ENCODE measurements at places on chromosomes 3 and 15.
A peak's percentile ranks its signal among the peaks of the same experiment; 100 is the strongest.

GRCh38 chr15:69578252-69578651, 125.6 kb downstream of the RPLP1 start:
- no peak for DNase-seq

GRCh38 chr3:149085828-149086231, 503 bp downstream of the HLTF start:
- peak; percentile 73 for DNase-seq

DNA sequence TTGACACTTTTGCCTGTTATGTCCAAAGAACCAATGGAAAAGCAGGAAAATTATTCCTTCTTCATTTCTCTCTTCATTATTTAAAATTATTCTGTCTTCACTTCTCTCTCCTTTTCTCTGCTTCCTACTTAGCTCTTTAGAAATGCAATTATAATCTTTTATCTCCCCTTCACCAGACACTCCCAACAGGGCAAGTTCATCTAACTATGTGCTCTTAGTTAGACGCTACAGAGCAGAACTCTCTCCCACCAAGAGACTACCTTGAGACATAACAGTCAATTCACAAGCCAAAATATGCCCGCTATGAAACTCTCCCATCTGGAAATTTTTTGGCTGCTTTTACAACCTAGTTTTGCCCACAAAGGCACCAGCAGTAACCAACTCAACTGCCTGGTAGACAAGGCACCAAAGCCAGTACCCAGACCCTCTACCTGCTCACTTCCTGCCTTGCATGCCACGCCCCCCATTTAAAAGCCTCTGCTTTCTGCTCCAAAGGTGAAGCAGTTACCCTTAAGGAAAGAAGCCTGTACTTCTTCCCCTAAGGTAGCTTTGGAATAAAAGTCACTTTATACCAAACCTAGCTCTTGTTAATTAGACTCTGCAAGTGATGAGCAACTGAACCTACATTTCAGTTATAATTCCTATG, 28.1 kb downstream of the CCRL2 start:
- no peak for DNase-seq

- DNase-seq, result no peak
Observed at GRCh38 chr3:197737749-197738462, 1.2 kb upstream of the RUBCN start.

DNA sequence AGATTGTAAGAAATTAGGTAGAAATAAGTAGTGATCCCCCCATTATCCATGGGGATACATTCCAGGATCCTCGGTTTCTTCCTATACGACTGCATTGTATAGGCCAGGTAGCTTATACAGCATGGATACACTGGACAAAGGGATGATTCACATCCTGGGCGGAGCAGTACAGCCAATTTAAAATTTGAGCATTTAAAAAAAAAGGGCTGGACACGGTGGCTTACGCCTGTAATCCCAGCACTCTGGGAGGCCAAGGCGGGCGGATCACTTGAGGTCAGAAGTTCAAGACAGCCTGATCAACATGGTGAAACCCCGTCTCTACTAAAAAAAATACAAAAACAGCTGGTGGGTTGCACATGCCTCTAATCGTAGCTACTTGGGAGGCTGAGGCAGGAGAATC, 976 bp upstream of the ARGFX start:
- no peak for DNase-seq

GRCh38 chr15:78929536-78930264, 15.1 kb downstream of the CTSH start:
- no peak for DNase-seq

DNA sequence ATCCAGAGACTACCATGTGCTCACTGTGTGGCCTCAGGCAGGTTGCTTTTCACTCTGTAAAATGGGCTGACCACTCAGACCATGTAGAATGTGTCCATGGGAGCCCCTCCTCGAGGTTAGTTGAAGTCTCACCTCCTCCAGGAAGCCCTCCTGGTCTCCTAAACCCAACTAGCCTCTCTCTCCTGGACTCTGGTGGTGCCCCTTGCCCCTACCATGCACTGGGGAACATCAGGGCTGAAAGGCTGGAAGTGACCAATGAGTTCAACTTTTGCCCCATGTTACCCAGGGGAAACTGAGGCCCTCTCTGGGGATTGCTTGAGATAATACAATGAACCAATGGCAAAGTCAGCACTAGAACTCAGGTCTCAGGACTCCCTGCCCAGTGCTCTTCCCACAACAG, 69.2 kb upstream of the SLC6A6 start:
- DNase-seq, result no peak

DNA sequence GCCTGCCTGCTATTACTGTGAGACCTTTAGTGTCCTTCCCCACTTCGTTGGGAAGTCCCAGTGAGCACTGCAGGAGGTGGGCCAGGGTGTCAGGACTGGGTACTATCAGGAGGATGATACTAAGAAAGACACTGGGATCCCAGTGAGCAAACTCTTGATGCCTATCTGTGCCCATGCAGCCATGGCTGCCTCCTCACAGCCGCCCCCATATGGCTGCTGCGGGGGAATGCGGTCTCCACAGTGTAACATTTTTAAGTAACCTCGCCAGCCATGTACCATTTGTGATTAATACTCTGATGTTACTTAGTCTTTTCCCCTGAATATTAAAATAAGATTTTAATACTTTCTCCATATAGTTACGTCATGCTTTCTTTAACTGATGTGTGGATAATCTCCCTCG, 312.2 kb downstream of the RYR3 start:
- no peak for DNase-seq

DNA sequence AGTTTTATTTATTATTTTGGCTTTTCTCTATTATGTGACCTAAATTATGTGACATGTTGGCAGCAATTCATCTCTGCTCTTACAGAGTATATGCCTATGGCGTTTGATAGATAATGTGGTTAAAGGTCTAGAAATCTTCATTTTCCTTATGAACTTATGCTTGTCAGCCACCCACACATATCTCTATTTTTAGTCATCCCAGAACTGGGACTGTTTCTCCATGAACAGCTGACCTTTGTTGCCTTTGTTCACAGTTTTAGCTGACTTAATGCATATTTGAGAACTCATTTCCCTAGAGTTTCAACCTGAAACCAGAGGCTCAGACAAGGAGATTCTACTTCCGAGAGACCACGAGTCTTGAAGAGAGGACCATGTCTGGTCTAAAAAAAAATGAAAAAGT, 176.5 kb downstream of the RAP2B start:
- no peak for DNase-seq

DNA sequence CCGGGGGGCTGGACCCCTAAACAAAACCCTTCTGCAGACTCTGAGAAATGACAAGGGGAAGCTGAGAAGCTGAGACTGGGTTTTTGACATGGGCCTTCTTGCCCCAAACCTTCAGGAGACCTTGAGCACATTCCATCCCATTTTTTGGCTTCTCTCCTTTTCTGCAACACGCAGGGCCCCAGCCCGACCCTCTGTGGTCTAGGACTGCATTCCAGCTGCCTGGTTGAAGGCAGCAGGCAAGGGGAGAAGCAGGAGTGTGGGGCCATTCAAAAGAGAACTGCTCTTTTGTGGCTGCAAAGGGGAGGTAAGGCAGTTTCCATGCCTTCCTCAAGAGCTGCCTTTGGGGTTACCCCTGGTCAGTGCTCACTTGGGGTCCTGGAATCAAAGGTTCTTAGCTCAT, 263.0 kb downstream of the TLE3 start:
- no peak for DNase-seq

DNA sequence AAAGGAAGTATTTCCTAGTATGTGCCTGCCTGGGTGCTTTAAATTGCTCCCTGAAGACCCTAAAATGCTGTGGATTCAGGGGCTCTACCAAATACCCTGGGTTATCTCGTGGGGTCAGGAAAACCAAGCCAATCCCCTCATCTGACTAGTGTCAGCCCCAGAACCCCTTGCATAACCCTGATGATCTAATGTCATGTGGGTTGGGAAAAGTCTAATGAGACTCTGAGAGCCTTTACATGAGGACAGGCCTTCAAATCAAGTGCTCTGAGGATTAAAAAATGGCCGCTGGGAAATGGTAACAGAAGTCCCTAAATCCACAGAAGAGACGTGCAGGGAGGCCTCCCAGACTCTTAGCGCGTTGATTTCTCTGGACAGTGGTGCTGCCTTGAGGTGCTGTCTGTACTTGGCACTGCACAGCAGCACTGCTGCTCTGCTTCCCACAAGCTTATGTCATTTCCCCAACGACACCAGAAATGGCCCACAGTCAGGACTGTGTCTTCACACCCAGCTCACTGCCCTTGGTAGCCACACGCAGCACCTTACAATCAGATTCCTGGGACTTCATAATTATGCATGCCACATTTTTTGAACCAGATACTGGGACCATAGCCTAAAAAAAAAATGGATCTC, 16.6 kb downstream of the EIF4E3 start:
- no peak for DNase-seq

- DNase-seq, result no peak
Observed at GRCh38 chr3:182861348-182861747, 68.0 kb downstream of the ATP11B start.

GRCh38 chr3:186105543-186105942, 3.3 kb downstream of the ETV5 start:
- no peak for DNase-seq

DNA sequence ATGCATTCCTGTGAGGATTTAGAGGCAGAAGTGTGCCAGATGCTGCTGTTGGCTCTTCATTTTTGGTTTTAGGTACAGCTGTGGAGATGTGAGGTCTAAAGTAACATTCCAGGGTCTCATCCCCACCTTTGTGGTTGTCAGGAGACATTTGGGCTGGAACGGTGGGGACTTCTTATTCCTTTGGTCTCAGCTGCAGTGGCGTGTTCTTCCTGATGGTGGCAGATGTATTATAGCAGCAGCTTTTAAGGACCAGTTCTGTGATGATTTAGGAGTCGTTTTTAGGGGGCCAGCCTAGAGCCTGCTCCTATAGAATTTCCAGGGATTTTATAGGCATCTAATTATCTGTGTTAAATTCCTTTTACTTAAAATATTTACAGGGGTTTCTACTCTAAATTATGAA, 221.0 kb upstream of the EOMES start:
- DNase-seq, result no peak

- no peak for DNase-seq
Observed at GRCh38 chr3:58874795-58875194, 175.0 kb downstream of the CFAP20DC start.

DNA sequence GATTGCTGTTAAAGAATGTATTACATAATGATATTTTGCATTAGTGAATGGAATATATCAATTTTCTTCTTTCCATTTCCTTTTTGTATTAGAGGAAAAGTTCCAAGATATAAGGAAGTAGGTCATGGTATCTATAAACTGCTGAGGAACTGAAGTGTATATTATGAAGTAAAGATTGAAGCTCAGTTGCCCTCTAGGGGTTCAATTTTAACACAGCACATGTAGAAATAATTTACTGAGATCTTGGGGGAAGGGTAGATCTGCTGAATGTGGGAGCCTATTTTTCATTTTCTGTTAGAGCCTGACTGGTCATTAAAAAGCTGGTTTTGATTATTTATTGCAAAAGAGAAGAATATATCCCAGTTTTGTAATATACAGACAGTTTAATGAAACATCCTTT, 45.2 kb downstream of the CMC1 start:
- peak; percentile 72 for DNase-seq

DNA sequence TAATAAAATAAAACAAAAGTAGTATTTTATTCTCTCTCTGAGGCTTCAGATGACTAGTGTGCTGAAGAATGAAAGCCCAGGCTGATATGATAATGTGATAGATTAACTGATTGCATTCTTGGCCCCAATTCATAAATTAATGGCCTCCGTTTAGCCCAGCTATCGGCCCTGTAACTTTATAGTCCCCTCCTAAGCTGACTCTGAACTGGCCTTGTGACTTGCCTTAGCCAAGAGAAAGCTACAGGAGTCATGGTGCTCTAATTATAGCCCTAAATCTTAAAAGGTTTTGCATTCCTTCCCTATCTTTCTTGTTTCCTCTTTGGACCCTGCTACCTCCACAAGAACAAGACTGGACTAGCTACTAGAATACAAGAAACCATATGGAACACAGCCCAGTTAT, 123.2 kb upstream of the EPHA3 start:
- DNase-seq, result no peak

All from brain (organoid and tissue), 16 donors.